ENCODE measurements at places on chromosomes 2 and 18.

DNA sequence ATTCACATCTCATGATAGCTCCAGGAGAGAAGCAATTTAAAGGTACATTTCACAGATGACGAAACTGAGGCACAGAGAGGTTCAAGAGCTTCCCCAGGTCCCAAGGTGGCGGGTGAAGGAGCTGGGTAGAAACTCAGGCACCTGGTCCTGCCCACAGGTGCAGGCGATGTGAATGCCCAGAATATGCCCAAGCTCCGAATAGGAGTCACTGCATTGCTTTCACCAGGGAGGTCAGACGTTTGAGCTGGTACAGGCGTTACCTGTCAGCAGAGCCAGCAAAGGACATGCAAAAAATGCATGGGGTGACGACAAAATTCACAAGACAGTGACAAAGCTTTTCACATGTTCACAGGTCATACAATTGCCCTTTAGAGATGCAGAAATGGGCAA is 247.9 kb downstream of the HDAC4 start:
- peak; percentile 13 for DNase-seq

DNA sequence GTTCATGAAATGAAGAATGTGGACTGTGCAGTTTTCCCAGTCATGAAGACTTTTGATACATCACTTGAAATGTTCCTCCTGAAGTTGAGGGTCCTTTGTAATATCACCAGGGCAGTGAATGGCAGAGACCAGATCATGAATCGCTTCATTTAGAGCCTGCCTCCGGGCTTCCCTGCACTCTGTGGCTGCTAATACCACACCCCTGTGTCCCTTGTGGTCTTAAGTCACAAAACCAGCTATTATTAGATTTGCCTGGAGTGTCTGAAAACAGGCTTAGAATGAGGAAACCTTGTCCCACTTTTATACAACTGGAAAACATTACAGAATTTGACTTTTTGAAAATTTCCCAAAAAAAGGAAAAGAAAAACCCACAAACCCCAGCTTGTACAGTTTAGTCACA is 147.9 kb downstream of the MGAT5 start:
- no peak for DNase-seq

DNA sequence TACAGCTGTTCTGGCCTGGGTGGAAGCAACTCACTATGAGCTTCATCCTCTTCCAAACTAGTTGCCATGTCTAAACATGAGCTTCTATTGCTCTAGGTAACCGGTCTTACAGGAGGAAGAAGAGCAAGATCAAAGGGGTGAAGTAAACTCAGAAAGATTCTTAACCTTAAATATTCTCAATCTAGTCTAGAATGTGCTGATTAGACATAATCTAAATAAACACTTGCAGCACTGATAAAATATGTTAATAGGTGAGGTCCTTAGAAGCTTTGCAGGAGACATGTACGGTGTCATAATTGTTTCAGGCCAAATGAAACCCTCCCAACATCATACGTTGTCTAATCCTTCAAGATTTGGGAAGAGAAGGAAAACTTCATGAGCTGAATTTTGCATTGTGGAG is 431.6 kb upstream of the FSHR start:
- no peak for DNase-seq

GRCh38 chr2:54728669-54729120 is 5.2 kb downstream of the EML6 start:
- no peak for DNase-seq

- no peak for DNase-seq
These were observed 91.6 kb downstream of the TTC32 start for GRCh38 chr2:19810148-19810547.

DNA sequence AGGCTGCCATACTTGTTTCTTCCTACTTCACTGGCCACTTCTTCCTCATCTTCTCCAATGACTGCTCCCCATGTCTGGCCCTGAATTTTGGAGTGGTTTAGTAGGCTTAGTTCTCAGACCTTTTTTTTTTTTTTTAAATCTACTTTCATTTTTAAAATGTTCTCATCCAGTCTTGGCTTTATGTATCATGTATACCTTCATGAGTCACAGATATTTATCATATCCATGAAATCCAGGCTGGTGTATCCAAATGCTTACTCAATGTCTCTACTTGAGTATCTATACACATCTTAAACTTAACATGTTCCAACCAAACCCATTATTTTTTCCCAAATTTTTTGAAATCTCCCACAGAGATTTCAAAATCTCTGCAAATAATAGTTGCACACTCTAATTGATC is 26.3 kb upstream of the CFAP36 start:
- DNase-seq, result no peak

GRCh38 chr2:29242621-29243375 is 127.6 kb downstream of the CLIP4 start:
- no peak for DNase-seq

DNA sequence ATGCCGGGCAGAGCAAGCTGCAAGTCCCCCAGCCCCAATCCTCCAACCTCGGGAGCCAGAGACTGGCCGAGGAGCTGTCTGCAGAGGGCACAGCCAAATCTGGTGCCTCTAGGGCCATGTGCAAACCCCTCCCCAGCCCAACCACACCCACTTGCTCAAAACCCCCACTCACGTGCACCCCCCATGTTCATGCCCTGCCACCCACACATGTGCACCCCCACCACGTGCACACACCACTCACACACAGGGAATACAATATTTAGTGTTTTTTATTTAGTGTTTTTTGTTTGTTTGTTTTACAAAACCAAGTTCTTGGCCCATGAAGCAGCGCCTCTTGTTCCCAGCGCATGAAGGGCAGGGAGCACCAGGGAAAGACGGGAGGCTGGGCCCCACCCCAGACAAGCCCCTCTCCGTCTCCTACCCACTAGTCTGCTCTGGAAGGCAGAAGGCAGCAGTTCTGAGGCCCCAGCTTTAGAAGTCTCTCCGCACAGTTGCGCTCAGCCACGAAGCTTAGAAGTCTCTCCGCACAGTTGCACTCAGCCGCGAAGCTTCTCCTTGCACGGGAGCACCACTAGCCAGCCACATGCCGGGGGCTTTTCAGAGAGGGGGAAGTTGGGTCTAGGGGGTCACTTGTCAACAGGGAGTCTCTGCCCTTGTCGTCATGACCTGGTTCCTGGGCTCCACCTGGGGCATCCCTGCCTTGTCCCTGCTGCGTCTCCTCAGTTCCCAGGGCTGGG is 276.1 kb upstream of the HDAC4 start:
- DNase-seq, result no peak

- DNase-seq, result no peak
These were observed 140.1 kb downstream of the GBX2 start for GRCh38 chr2:236028066-236028465.

GRCh38 chr2:8548619-8549150 is 133.2 kb upstream of the ID2 start:
- DNase-seq, result no peak

- no peak for DNase-seq
These were observed 31.3 kb downstream of the LANCL1 start for GRCh38 chr2:210445116-210445707.

DNA sequence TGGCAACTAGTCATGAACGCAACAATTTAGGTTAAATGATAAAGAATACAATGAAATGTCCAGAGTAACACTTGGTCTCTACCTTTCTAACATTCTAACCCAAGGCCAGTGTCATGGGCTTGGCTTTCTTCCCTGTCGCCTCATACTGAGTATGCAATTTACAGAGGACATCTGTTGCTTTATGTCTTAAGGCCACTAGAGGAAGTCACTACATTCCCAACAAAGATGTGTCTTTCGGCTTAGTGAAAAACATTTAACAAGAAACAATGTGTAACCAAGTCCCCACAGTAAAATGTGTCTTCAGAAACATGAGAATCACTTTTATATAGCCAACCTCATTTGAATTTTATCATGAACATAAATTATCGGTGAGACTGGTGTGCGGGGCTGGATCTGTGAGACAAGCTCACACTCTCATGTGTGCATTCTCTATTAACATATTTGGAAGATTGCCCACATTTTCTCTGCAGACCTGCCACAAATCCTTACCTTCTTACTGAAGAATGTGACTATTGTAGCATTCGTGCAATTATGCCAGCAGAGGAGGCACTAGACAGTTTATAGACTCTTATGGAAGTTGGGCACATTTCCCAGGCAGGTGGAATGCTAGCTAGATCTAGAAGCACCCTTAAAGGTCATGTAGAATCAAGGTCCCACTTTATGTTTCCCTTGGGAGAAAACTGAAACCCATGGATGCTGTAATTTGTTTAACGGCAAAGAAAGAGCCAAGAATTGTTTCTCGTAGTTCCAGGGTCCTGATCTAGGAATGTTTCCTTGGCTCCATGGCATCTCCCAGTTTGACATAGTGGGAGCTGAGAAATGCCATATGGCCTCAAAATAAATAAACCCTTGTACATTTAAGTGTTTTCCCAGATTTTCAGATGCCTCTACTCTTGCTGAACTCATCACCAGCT is 101.8 kb downstream of the CD226 start:
- no peak for DNase-seq

GRCh38 chr2:134370655-134371445 is 117.0 kb downstream of the MGAT5 start:
- no peak for DNase-seq

GRCh38 chr2:215930505-215931253 is 82.7 kb downstream of the MREG start:
- DNase-seq, result no peak

- DNase-seq, result peak; percentile 53
These were observed 3.3 kb upstream of the ACTR3 start for GRCh38 chr2:113886479-113887008.

DNA sequence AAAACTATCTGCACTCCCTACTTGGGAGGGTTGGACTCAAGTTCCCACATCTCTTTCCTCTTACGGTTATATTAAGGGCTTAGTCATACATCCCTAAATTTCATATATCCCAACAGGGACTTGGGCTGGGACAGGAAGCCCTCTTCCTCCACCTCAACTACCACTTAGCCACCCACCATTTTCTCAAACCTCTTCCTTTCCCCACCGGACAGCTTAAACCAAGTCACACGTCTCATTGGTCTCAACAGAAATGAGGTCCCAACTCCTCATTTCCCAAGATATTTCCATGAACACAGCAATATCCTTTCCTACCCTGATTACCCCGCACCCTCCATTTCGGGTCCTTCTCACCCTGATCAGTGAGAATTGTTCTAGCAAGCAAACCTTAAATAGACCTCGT is 736 bp downstream of the ZSCAN30 start:
- no peak for DNase-seq

DNA sequence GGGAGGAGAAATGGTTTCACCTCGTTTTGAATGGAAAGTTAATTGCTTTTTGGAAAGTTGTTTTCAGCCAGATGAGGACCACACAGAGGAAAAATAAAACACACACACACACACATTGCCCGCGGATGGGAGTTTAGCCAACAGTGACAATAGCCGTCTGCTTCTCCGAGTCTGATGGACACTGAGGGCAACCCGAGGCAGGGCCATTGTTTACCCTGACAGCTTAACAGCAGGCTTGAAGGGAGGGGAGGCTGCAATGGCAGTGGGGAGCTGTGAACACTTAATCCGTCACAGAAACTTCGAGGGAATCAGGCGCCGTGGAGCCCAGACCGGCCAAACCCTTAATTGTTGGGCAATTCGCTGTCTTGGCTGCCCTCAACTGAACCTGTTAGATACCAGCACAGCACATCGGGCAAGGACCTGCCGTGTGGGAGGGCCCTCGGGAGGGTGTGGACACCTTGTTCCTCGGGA is 145.9 kb downstream of the ACKR3 start:
- DNase-seq, result no peak

- no peak for DNase-seq
These were observed 248.8 kb downstream of the EIPR1 start for GRCh38 chr2:3128786-3129185.

DNA sequence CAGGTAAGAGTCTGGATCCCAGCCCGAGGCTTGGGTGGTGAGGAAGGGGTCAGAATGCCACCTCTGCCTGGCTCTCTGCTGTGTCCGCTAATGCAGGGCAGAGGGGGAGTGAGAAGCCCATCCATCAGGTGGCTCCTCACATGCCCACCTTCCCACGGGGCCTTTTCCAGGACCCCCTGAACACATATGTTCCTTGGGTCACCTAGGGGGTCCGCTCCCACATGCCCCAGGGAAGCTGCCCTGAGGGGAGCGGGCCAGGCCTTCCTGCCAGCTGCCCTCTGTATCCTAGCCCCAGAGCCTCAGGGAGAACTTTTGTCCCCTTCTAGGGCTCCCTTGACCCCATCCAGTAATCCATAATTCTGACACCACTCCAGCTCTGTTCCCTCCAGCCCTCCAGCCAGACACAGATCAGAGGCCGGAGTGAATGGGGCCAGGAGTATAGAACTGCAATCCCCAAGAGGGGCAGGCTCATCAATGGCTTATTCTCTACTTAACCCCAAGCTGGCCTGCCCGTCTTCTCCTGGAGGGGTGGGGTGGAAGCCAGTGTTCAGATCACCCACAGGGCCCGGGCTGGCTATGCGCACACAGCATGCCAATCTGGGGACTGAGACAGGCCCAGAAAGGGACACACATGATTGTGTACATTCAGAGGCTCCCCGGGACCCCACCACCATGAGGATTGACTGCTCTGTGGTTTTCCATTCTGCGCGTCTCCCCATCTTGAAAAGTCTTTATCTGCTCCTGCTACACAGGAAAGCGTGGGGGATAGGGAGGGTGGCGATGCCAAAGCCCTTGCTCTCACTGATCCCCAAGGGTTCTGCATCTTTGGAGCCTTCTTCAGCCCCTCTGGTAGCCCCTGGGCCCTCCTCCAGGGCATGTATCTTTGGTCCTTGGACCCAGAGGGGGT is 1.1 kb downstream of the EMILIN1 start:
- DNase-seq, result no peak

DNA sequence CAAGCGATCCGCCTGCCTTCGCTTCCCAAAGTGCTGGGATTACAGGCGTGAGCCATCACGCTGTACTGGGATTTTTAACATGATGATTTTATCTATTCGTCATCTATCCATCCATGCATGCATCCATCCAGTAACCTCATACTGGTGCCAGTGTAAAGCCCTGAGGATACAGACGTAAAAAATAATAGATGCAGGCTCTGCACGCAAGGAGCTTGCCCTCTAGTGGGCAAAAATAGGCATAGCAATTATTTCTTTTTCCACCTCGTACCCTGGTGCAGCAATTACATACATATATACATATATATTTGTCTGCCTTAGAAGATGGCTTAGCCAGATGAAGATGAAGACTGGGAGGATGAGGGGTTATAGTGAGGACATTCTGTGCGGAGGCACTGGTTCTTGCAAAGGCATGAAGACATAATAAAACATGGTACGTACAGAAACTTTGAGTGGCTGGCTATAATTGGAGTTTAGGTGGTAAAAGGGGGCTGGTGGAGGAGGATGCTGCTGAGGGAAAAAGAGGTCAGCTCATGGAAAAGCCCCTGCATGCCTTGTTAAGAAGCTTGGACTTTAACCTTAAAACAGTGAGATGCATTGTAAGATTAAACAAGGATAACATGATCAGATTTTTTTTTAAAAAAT is 19.6 kb upstream of the RPIA start:
- DNase-seq, result no peak

DNA sequence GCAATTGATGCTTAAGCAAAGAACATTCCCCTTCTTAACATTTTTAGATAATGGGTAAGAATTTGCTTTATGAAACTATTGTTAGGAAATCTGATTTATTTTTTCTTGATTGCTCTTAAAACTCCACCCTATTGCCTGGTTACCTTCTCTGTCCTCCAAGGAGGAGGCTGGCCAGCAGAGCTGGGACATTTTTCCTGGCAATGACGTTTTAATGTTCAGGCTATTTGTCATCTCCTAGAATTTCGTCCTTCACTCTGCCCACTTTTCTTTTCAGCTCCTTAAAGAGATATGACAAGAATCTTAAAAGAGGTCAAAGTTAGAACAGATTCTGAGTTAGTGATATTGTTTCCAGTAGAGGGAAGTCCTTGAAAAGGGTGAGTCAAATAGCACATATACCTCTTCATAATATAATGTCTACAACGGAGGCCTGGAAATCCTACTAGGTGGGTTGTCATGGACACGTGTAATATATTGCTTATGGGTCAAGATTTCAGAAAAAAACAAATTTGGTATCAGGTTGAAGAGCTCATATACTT is 141.0 kb downstream of the CMPK2 start:
- DNase-seq, result no peak
